Left cardiac atrium (tissue), 4 donors: ENCODE measurements at places on chromosomes 5 and 9.

DNA sequence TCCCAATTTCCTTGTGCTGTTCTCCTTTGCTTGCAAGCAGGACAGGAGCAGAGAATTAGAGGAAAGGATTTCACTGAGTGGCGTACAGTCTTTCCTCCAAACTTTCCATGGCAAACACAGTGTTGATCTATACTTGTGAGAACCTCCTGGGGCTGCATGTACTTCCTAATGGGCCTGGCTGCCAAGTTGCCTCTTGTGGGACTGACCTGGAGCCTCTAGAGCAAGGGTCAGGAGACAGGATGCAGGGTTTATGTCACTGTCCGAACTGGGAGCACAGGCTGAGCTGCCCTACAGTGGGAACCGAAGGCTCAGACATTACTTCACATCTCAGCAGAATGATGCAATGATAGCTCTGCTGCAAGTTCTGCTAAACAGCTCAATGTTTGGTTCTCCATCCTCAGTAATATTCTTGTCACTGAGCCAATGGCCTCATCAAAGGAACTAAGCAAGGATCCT lies 102.3 kb downstream of the ENC1 start:
- DNase-seq: peak; percentile 79

GRCh38 chr9:38164659-38165221 lies 95.7 kb upstream of the SHB start:
- no peak for DNase-seq

GRCh38 chr9:114696814-114697544 lies 15.0 kb upstream of the TEX48 start:
- DNase-seq: no peak

DNA sequence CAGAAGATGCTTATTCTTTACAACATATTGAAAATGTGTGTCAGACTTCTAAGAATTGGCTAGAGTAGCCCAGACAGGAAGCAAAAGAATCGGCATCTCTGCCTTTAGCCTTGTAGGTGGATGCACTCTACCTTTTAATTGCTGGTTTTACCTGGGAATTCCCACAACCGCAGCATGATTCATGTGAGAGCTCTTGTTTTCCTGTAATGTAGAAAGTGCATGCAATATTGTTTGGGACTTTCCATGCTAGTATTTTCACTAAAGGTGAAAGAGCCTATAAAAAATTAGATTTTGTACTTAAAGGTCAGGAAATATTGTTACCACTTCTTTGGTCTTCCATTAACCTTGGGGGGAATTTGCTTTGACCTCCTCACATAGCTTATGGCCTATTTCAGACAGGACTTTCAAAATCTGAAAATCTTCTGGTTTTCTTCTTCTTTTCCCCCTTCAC lies 89.8 kb downstream of the NTRK2 start:
- no peak for DNase-seq

DNA sequence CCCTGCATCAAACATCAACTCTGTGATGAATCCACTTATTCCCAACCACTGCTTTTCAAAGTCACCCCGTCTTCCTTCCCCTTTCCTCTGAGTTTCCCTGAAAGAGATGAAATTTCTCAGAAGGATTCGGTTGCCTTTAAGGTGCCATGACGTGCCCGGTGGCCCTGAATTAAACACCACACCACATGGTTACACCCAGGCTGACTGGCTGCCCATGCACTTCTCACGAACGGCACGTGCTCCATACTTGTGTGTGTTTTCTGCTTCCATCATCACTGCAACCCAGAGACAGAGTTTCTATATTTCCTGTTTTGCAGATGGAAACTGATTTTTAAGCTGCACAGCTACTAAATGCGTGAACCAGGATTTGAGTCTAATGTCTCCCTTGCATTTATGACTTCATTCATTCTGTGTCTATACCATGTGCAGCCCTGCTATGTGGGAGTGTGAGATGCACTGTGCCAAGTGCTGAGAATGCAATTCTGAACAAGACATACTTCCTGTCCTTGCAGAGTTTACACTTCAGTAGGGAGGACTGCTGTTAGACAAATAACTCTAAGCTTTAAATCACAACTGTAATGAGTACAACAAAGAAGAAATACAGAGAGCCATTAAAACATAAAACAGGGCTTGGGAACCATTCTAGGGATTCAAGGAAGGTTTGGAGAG lies 162.9 kb downstream of the NXNL2 start:
- DNase-seq: no peak

DNA sequence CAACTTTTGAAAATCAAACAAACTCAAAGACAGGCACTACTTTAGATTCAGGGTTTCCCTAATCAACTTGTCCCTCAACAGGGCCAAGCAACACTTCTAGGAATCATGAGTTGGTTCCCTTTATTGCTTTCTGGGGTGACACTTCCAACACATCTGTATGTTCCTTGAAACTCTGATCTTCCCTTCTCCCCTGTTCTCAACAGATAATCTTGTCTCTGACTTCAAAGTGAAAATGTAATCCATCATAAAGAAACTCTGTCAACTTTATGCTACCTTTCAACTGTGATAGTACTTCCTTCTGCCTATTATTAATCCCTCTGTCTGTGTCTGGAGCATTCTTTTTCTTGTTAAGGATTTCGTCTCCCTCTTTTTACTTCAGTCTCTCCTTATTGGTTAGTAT lies 250.1 kb upstream of the MEF2C start:
- DNase-seq: no peak

GRCh38 chr9:136940526-136941230 lies 3.9 kb downstream of the FBXW5 start:
- peak; percentile 21 for DNase-seq

DNA sequence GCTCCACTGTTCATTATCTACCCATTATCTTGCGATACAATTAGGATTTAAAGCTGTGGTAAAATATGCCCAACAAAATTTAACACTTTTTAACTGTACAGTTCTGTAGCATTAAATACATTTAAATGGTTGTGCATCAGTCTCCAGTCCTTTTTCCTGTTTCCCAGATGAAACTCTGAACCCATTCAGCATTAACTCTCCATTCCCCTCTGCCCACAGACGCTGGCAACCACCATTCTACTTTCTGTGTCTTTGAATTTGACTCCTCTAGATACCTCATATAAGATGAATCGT lies 2.9 kb upstream of the TRIM7 start:
- DNase-seq: no peak

DNA sequence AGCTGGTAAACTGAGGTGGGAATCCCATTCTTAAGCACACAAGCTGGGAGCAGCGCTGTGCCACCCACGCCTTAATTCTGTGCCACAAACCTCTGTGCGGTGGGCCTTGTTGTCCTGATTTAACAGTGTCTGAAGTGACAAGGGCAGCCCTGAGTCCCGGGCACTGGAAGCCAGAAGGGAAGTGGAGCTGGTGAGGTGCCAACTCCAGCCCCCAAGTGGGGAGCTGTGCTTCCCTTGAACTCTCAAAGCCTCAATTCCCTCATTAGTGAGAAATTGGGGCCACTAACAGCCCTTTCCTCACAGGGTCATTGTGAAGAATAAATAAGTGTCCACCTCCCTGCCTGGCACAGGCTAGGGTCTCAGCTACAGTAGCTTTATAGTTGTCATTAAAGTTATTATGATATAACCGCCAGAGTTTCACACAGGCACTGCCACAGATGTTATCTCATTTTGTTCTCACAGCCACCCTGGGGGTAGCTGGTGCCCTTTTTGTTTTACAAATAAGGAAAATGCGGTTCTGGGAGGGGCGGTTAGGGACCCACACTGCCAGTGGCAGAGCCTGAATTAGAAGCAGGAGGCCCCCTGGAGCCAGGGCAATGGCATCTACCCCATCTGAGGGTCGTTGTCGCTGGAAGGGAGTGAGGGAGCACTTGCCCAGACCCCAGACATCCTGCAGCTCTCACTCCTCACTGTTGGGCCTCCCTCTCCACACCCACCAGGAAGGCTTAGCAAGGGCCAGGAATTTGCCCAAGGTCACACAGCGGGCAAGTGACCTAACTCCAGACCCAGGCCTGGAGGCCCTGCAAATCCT lies 2.1 kb upstream of the TLX3 start:
- no peak for DNase-seq

- no peak for DNase-seq
Measured at GRCh38 chr9:114945616-114946412, 15.4 kb upstream of the TNFSF8 start.

GRCh38 chr5:69167493-69167855 lies 524 bp downstream of the CCNB1 start:
- no peak for DNase-seq

DNA sequence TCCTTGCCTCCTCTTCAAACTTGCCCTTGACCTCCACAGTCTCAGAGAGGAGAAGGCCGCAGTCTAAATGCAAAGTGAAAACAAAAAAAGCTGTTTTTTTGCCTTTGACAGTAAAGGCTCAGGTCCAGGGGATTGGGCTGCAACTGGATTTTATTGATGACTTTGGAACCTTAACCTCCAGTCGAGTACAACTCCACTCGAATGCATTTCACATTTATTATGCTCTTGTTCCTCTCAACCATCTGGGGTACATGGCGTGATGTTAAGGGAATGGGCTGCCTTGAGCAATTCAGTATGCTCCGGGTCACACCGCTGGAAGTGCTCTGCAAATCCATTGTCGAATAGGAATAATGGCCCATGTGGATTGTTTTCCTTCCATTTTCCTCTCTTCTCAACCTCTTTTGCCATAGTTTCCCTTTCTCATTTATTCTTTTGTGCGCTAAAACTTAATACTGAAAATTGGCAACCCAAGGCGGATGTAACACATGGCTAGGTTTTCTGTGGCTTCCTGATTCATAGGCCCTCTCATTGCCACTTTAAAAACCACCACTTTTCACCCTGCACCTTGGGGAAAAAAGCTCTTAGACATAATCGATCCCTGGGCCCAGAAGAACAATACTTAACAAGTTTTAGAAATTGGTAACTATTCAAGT lies 34.3 kb downstream of the ITK start:
- DNase-seq: no peak

DNA sequence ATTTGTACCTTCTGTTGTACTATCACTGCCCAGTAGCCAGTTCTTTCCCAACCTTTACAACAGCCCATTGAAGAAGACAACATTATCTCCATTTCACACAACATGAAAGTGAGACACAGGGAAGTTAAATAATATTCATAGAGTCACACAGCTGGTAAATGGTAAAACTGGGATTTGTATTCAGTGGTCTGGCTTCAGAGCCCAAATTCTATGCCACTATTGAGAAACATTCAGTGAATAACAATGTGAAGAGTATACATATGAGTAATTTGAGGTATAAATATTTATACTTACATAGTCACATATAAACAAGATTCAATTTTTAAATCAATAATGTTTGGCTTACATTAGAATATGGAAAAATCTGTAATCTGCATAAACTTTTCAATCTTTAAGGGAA lies 13.8 kb downstream of the SMIM15 start:
- DNase-seq: no peak

DNA sequence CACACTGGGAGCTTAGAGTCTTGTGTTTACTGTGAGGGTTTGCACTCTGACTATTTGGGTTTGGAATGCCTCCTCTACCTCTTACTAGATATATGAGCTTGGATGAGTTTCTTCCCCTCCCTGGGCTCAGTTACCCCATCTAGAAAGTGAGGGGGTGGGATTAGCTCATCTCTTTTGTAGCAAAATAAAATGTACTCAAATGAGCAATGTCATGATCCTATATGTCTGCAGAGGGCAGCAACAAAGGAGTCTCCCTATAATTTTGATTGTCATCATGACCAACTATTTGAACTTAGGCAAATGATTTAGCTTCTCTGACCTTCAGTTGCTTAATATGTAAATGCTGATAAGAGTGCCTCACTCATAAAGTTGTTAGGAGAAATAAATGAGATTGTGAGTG lies 109.0 kb downstream of the DPYSL3 start:
- DNase-seq: no peak

DNA sequence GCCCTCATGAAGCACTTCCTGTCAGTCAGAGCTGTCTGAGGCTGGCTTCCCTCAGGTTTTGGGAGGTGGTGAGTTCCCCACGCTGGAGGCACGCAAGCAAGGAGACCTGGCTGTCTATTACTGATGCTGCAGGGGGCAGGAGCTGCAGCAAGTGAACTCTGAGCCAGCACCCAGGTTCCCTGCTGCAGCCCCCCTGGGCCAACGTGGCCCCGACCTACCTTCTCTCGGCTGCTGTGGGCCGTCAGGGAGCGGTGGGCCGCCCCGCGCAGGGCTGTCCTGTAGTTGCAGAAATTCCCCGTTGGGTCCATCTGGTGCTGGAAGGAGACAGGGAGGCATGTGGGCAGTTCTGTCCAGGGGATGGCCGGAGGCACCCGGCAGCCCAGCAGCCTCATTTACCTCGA lies 46.8 kb upstream of the RNF130 start:
- peak; percentile 7 for DNase-seq

- DNase-seq: no peak
Measured at GRCh38 chr5:152405145-152405544, at the start of gene NMUR2. NMUR2 (minus strand) TSS chr5:152405279; CDS start chr5:152405113, 166 bp downstream.

GRCh38 chr5:169219351-169219750 lies 81.6 kb downstream of the SLIT3 start:
- no peak for DNase-seq

- DNase-seq: no peak
Measured at GRCh38 chr9:136024696-136025316, 63.6 kb upstream of the UBAC1 start.

DNA sequence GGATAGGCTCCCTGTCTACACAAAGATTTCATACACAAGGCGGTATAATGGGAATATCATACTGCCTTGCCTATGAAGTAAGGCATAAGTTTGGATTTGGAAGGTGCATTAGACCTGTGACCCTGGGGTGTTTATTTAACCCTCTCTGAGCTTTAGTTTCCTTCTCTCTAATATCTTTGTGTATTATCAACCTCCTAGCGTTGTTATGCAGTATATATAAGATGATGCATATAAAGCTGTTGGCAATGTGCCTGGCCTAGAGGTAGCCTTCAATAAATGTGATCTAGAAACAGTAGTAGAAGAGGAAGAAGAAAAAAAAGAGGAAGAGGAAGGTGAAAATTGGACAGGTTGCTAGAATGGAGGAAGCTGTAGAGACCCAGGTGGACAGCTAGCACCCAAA lies 311.6 kb upstream of the CLINT1 start:
- no peak for DNase-seq

DNA sequence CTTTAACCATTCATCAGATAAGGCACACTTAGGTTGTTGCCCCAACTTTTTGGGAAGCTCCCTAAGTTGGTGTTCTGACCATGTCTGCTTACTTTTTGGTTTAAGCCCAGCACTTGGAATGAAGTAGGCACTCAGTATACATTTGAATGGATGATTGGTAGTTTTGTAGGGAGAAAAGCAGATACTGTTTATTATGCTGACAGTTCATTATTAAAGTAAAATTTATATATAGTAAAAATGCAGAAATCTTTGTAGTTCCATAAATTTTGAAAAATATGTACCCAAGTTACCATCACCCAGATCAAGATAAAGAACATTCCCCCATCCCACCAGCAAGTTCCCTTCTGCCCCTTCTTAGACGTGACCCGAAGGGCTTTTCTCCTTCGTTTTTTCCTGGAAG lies 35.4 kb downstream of the PRKACG start:
- DNase-seq: no peak

GRCh38 chr9:113932906-113933584 lies 56.9 kb downstream of the ZNF618 start:
- no peak for DNase-seq

GRCh38 chr5:66932457-66932856 lies 264.1 kb downstream of the CD180 start:
- no peak for DNase-seq
